ENCODE measurements at places on chromosomes 7 and 10. TPM values are rescaled to one million over a fixed set of nuclear protein-coding genes. Genes with fewer than 3 reads are reported as not detected.

DNA sequence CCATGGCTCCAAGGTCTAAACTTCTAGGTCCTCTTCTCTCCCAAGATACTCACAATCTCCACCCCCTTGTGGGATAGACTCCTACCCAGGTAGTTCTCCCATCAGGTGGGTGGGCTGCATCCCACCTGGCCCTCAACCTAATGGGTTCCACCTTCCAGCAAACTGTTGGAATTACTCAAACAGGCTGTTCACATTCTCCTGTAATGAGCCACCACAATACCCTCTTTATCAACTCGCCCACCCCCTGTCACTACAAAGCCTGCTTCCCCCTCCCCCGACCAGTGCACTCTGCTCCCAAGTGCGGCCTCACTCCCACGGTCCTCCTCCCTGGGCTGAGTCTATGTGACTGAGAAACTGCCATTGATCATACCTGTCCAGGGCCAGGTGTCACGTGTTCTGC, 10.4 kb upstream of the HTR5A start:
- no peak for DNase-seq

- no peak for DNase-seq
Measured at GRCh38 chr7:32935558-32935957, 21.7 kb upstream of the FKBP9 start.

- DNase-seq = no peak
Measured at GRCh38 chr10:112434988-112435619, 11.6 kb downstream of the ZDHHC6 start.

Gene SMNDC1
- total RNA-seq = 52.4 TPM

Gene TRPV6
- 4.0 TPM for total RNA-seq
